Naive B cell (primary cell): ENCODE measurements at places on chromosomes 6 and 20. TPM values are rescaled to one million over a fixed set of nuclear protein-coding genes. Genes with fewer than 3 reads are reported as not detected.
A peak's percentile ranks its signal among the peaks of the same experiment; 100 is the strongest.

NRN1 gene
- polyA plus RNA-seq: not detected

DNA sequence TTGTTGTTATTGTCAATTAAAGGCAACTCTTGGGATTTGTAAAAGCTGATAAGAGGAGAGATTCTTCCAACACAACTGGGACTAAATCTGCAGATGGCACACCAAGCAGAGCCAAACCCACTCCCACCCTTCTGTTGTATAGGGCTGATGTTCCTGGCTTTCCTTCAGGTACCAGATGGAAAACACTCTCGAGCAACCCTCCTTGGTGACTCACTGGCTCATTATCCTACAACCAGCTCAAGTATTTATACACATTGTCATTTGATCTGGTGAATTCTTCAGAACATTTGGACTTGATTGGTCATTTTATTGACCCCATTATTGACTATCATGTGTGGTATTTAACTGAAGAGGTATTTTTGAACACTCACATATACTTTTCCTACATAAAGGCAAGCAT is 190.3 kb upstream of the PCSK2 start:
- DNase-seq: no peak

NR2E1 gene
- not detected for polyA plus RNA-seq

TFAP2D gene
- not detected for polyA plus RNA-seq

DNA sequence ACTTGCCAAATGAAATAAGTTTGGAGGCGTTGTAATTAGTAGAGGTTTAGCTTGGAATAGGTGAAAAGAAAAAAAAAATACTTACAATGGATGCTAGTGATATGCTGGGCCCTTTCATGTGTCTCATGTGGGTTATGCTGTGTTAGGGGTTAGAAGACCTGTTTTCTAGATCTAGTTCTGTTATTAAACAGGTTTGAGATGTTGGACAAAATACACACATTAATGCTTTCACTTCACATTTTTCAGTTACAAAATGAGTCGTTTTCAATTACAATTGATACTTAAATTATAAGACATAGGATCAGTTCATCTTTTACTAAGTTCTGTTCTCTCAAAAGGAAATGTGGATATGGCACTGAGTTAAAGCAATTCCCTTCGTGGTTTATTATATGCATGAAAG is 509.8 kb downstream of the EPM2A start:
- DNase-seq: no peak

GRCh38 chr6:79313254-79313653 is 78.8 kb upstream of the HMGN3 start:
- DNase-seq: no peak

BAG2 gene
- 3.0 TPM for polyA plus RNA-seq

GNMT gene
- not detected for polyA plus RNA-seq

HLA-DQB2 gene
- polyA plus RNA-seq: not detected

- no peak for DNase-seq
Measured at GRCh38 chr6:161204866-161205557, 68.8 kb downstream of the AGPAT4 start.

- DNase-seq: peak; percentile 60
Measured at GRCh38 chr20:2872459-2873009, 747 bp upstream of the PTPRA start.

- DNase-seq: peak; percentile 7
Measured at GRCh38 chr6:36312854-36313648, 23.6 kb downstream of the BNIP5 start.
